Breast epithelium (tissue), 4 donors: ENCODE measurements at places on chromosomes 6 and 20. TPM values are rescaled to one million over a fixed set of nuclear protein-coding genes. Genes with fewer than 3 reads are reported as not detected.

Gene BTN1A1
- not detected for total RNA-seq

Gene GRIK2
- total RNA-seq: 1.1 TPM

DNA sequence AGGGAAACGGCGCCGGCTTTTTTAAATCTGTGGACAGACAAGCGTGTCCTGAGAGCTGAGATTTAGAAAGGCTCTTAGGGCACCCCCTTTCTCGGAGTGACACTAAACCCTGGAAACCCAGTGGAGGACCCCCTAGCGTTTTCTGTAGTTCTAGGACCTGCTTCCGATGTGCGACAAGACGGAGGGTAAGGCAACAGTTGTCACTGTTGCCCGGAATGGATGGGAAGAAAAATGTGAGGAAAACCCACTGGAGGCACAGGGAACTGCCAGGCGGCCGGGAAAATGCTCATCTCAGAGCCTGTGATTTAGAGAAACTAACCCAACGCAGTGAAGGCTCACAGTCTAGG is 551 bp upstream of the ATP5F1E start:
- H3K27ac ChIP-seq: peak overlapping the region; percentile 89
- no peaks in the 10 kb centered on the region for H3K4me1 ChIP-seq
- peak overlapping the region; percentile 82 for H3K4me3 ChIP-seq
- H3K27me3 ChIP-seq: no peaks in the 10 kb centered on the region
- no peaks in the 10 kb centered on the region for H3K36me3 ChIP-seq

GRCh38 chr6:170139531-170139930 is 151.3 kb downstream of the DLL1 start:
- H3K27ac ChIP-seq: no peak overlapping the region
- H3K4me3 ChIP-seq: no peak overlapping the region
- DNase-seq: peak; percentile 9

GRCh38 chr6:163721435-163721834 is 306.9 kb downstream of the QKI start:
- no peak for DNase-seq
- no peaks in the 10 kb centered on the region for H3K27me3 ChIP-seq
- no peak overlapping the region for H3K27ac ChIP-seq

DNA sequence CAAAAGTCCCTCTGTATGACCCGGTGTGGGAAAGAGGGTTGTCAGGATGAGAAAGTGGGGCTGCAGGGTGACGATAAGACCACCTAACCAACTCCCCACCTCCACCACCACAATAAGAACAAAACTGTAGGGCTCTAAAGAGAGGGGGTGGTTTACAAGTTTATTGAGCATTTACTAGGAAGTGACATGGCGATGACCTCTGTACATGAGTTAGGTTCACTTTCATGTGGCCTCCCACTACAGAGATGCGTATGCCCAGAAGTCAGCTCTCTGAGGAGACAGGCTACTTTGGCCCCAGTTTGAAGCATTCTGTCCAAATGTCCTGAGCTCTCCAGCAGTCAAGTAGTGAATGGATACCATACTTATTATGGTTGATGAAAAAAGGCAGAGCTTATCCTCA is 28.7 kb upstream of the PI16 start:
- no peaks in the 10 kb centered on the region for H3K27me3 ChIP-seq
- no peak overlapping the region for H3K4me3 ChIP-seq
- no peaks in the 10 kb centered on the region for H3K4me1 ChIP-seq
- no peak for DNase-seq
- no peaks in the 10 kb centered on the region for H3K36me3 ChIP-seq

DNA sequence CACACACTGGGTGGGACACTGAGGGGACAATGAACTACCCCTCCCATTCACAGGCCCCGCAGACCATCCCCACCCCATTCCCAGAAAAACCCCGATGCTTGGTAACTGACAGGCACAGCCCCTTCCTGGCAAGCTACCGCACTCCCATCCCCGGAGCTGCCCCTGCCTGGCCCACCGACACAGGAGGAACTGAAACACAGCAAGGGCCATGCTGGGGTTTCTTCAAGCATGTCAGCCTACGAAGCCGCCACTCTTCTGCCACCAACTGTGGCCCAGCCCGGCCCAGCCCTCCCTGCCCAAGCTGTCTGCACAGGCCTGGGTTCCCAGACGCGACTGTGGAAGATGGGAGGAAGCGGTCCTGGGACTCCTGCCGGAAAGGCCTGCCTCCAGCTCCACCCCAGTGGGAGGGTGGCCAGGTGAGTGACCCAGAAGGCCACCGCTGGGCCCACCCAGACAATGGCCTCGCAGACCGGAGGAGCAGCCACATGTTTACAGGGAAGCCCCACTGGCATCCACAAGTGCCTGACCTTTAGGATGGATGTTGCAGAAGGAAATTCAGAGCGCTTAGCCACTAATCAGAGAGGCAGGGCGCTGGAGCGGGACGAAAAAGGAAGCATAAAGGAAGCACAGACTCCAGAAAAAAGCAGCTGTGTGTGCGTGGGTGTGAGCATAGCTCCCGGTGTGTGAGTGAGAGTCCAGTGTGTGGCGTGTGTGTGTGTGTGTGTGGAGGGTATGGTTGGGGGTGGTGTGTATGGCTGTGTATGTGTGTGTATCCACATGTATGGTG is 91.6 kb downstream of the PRND start:
- peak overlapping the region; percentile 81 for H3K27ac ChIP-seq
- H3K4me1 ChIP-seq: no peaks in the 10 kb centered on the region
- no peak overlapping the region for H3K4me3 ChIP-seq
- no peak for DNase-seq
- no peaks in the 10 kb centered on the region for H3K27me3 ChIP-seq
- no peaks in the 10 kb centered on the region for H3K36me3 ChIP-seq
